ENCODE measurements at places on chromosomes 16 and 17. TPM values are rescaled to one million over a fixed set of nuclear protein-coding genes. Genes with fewer than 3 reads are reported as not detected.

SOCS1 gene
- polyA plus RNA-seq, result 2.6 TPM

KRTAP3-1 gene
- not detected for polyA plus RNA-seq

SLC25A39 gene
- polyA plus RNA-seq, result 242 TPM

CASKIN1 gene
- polyA plus RNA-seq, result not detected

HEATR9 gene
- polyA plus RNA-seq, result 0.09 TPM

DNAI2 gene
- polyA plus RNA-seq, result 0.27 TPM

NAGS gene
- polyA plus RNA-seq, result 0.86 TPM

UBE2G1 gene
- polyA plus RNA-seq, result 139 TPM

HAS3 gene
- polyA plus RNA-seq, result not detected

ABI3 gene
- polyA plus RNA-seq, result 105 TPM

DLX4 gene
- polyA plus RNA-seq, result 0.16 TPM

CAMTA2 gene
- 12.5 TPM for polyA plus RNA-seq
